Trophoblast cell (in vitro differentiated cells and primary cell): ENCODE measurements at places on chromosomes 1 and 21.

GRCh38 chr1:240806200-240806745 is 194.3 kb upstream of the GREM2 start:
- H3K4me1 ChIP-seq: no peaks in the 10 kb centered on the region
- no peak overlapping the region for H3K4me3 ChIP-seq
- no peaks in the 10 kb centered on the region for H3K36me3 ChIP-seq
- H3K27me3 ChIP-seq: no peaks in the 10 kb centered on the region
- DNase-seq: no peak

- no peak for DNase-seq
- no peaks in the 10 kb centered on the region for H3K36me3 ChIP-seq
- H3K4me1 ChIP-seq: no peaks in the 10 kb centered on the region
- H3K4me3 ChIP-seq: no peak overlapping the region
- H3K27ac ChIP-seq: no peak overlapping the region
Measured at GRCh38 chr21:29174607-29175013, 44.2 kb downstream of the MAP3K7CL start.

DNA sequence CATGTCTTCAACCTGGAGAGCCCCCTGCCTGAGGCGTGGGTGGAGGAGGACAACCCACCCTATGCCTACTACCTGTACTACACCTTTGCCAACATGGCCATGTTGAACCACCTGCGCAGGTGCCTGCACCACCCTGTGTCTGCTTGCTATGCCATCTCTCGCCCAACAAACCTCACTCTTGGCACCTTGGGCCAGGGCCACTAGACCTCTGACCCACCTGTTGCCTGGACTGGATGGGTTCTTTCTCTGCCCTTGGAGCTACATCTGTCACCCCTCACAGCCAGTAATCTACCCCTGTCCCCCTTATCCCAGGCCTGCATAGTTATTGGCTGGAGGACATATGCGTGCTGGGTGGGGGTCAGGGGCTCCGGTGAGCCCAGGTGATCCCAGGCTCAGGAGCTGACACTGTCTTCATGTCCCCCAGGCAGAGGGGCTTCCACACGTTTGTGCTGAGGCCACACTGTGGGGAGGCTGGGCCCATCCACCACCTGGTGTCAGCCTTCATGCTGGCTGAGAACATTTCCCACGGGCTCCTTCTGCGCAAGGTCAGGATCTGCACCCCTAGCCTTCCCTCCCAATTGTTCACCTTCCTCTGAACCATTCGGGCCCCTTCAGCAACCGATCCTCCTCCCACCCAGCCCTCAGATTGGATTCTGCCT is 9.9 kb downstream of the AMPD2 start:
- peaks cover 58% of the 10 kb centered on the region for H3K36me3 ChIP-seq
- no peaks in the 10 kb centered on the region for H3K27me3 ChIP-seq
- DNase-seq: no peak
- no peak overlapping the region for H3K4me3 ChIP-seq
- H3K27ac ChIP-seq: no peak overlapping the region

- H3K4me3 ChIP-seq: no peak overlapping the region
- H3K27ac ChIP-seq: no peak overlapping the region
- H3K36me3 ChIP-seq: peaks cover 56% of the 10 kb centered on the region
Measured at GRCh38 chr1:16125088-16125470, 30.8 kb downstream of the EPHA2 start.

GRCh38 chr1:241944300-241944699 is 13.3 kb upstream of the BECN2 start:
- peak; percentile 8 for DNase-seq
- H3K4me3 ChIP-seq: no peak overlapping the region
- H3K36me3 ChIP-seq: no peaks in the 10 kb centered on the region
- no peaks in the 10 kb centered on the region for H3K4me1 ChIP-seq

DNA sequence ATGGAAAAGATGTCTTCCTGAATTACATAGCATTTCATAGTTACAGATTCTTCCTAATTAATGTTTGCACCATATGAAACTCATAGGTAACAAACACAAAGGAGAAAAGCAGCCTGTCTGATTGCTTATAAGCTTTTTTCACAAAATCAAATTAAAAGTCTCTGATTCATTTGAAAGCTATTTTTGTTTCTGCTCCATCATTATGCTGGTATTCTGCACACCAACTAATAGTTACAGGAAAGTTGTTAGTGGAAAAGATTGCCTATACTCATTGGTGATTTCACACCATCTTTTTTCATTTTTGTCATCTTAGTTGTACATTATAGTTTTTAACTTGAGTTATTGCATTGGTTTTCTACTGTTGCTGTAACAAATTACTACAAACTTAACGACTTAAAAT is 70.0 kb downstream of the PRKAA2 start:
- no peaks in the 10 kb centered on the region for H3K36me3 ChIP-seq
- no peak overlapping the region for H3K4me3 ChIP-seq
- H3K27ac ChIP-seq: no peak overlapping the region

- no peak overlapping the region for H3K27ac ChIP-seq
- H3K27me3 ChIP-seq: no peaks in the 10 kb centered on the region
- H3K36me3 ChIP-seq: no peaks in the 10 kb centered on the region
Measured at GRCh38 chr1:193937308-193937707, 750.9 kb upstream of the B3GALT2 start.

- no peak overlapping the region for H3K27ac ChIP-seq
- H3K27me3 ChIP-seq: no peaks in the 10 kb centered on the region
- no peak overlapping the region for H3K4me3 ChIP-seq
Measured at GRCh38 chr1:85240643-85241042, 18.8 kb downstream of the C1orf52 start.

- no peaks in the 10 kb centered on the region for H3K27me3 ChIP-seq
- DNase-seq: no peak
- no peaks in the 10 kb centered on the region for H3K36me3 ChIP-seq
- no peak overlapping the region for H3K27ac ChIP-seq
- H3K4me3 ChIP-seq: no peak overlapping the region
- H3K4me1 ChIP-seq: peaks cover 14% of the 10 kb centered on the region
Measured at GRCh38 chr1:54953846-54954245, 26.6 kb upstream of the TMEM61 start.

GRCh38 chr1:172203135-172203823 is 217.2 kb upstream of the C1orf105 start:
- no peak for DNase-seq
- H3K36me3 ChIP-seq: no peaks in the 10 kb centered on the region
- H3K27me3 ChIP-seq: no peaks in the 10 kb centered on the region

GRCh38 chr1:64124704-64125440 is 78.6 kb upstream of the UBE2U start:
- H3K4me3 ChIP-seq: no peak overlapping the region
- no peaks in the 10 kb centered on the region for H3K27me3 ChIP-seq
- H3K27ac ChIP-seq: no peak overlapping the region
- no peaks in the 10 kb centered on the region for H3K4me1 ChIP-seq

DNA sequence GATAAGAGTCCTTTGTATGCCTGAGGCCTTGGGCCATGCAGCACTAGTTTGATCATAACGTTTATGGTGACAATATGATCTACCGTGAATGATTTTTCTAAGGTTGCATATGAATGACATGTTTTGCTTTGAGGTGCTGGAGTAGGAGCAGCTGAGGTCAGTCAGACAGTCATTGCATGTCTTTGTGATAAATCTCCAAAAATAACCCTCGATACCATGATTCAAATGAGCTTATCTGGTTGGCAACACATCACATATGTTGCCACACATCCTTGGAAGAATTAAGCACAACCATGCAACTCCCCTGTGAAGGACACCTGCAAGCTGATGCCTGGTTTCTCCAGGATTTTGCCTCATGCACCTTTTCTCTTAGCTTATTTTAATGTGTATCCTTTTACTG is 394.5 kb downstream of the LTN1 start:
- no peak overlapping the region for H3K4me3 ChIP-seq
- no peak overlapping the region for H3K27ac ChIP-seq
- H3K4me1 ChIP-seq: no peaks in the 10 kb centered on the region
- no peaks in the 10 kb centered on the region for H3K27me3 ChIP-seq

GRCh38 chr1:246156847-246157246 is 350.2 kb downstream of the SMYD3 start:
- H3K27ac ChIP-seq: no peak overlapping the region
- DNase-seq: no peak
- H3K4me3 ChIP-seq: no peak overlapping the region
- H3K4me1 ChIP-seq: peaks cover 12% of the 10 kb centered on the region

DNA sequence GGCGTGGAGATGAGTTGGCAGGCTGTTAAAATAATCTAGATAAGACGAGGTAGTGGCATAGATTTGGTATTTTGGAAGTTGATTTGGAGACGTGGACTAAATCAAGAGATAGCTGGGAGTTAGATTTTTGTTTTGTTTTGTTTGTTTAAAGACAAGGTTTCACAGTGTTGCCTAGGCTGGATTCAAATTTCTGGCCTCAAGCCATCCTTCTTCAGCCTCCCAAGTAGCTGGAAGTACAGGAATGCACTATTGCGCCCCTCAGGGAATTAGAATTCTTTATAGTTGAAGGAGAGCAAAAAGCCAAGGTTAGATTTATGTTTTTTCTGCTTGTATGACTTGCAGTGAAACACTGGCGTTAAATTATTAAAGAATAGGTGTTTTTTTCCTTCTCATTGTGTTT is 22.3 kb upstream of the SNRPE start:
- DNase-seq: peak; percentile 19
- H3K4me3 ChIP-seq: no peak overlapping the region
- H3K27ac ChIP-seq: no peak overlapping the region
- no peaks in the 10 kb centered on the region for H3K4me1 ChIP-seq
- H3K27me3 ChIP-seq: no peaks in the 10 kb centered on the region
- peaks cover 45% of the 10 kb centered on the region for H3K36me3 ChIP-seq

DNA sequence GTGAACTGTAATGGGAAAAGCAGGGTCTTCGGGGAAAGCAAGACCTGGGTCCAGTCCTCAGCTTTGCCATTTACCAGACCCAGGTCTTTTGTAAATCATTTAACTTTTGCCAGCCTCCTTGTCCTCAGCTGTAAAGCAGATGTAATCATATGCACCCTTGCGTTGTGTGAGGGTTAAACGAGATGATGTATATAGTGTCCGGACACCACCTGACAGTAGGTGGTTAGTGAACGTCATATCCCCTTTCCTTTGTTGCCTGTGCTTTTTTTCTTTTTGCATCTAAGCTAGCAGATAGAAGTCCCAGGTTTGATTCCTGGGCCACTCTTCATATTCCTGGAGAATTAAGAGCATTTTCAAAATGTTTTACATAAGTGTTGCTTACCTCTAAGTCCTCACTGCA is 28.5 kb downstream of the IL12RB2 start:
- H3K4me1 ChIP-seq: no peaks in the 10 kb centered on the region
- no peaks in the 10 kb centered on the region for H3K27me3 ChIP-seq
- no peak overlapping the region for H3K27ac ChIP-seq
- DNase-seq: no peak
- H3K4me3 ChIP-seq: no peak overlapping the region
- H3K36me3 ChIP-seq: no peaks in the 10 kb centered on the region

GRCh38 chr1:180173451-180173850 is 18.8 kb downstream of the QSOX1 start:
- H3K27me3 ChIP-seq: no peaks in the 10 kb centered on the region
- no peak overlapping the region for H3K4me3 ChIP-seq
- H3K4me1 ChIP-seq: no peaks in the 10 kb centered on the region
- DNase-seq: no peak
- H3K36me3 ChIP-seq: peaks cover 5% of the 10 kb centered on the region
- no peak overlapping the region for H3K27ac ChIP-seq

DNA sequence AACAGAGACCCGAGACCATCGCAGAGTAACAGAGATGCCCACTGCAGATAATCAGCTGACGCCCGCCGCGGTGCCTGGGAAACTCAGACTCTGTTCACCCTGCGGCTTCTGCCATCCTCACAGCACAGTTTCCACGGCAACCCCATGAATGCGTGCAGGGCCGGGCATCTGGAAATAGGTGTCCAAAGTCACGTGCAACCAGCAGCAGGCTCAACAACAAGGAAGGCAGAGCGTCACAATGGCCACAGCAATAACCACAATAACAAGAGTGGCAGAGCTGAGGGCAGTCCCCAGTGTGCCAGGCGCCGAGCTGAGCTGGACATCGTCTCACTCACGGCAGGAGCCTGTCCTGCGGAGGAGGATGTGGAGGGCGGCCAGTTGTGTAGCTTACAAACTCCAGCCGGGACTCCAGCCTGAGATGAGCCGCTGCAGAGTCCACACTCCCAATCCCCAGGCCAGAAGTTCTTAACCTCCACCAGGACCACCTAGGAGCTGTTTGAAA is 102.0 kb downstream of the CRYAA start:
- H3K27me3 ChIP-seq: no peaks in the 10 kb centered on the region
- DNase-seq: no peak
- H3K4me1 ChIP-seq: no peaks in the 10 kb centered on the region
- H3K36me3 ChIP-seq: no peaks in the 10 kb centered on the region
- no peak overlapping the region for H3K27ac ChIP-seq

- no peak overlapping the region for H3K27ac ChIP-seq
- H3K36me3 ChIP-seq: peaks cover 18% of the 10 kb centered on the region
- no peaks in the 10 kb centered on the region for H3K27me3 ChIP-seq
- peaks cover 22% of the 10 kb centered on the region for H3K4me1 ChIP-seq
Measured at GRCh38 chr1:93672069-93672468, 9.6 kb downstream of the BCAR3 start.

DNA sequence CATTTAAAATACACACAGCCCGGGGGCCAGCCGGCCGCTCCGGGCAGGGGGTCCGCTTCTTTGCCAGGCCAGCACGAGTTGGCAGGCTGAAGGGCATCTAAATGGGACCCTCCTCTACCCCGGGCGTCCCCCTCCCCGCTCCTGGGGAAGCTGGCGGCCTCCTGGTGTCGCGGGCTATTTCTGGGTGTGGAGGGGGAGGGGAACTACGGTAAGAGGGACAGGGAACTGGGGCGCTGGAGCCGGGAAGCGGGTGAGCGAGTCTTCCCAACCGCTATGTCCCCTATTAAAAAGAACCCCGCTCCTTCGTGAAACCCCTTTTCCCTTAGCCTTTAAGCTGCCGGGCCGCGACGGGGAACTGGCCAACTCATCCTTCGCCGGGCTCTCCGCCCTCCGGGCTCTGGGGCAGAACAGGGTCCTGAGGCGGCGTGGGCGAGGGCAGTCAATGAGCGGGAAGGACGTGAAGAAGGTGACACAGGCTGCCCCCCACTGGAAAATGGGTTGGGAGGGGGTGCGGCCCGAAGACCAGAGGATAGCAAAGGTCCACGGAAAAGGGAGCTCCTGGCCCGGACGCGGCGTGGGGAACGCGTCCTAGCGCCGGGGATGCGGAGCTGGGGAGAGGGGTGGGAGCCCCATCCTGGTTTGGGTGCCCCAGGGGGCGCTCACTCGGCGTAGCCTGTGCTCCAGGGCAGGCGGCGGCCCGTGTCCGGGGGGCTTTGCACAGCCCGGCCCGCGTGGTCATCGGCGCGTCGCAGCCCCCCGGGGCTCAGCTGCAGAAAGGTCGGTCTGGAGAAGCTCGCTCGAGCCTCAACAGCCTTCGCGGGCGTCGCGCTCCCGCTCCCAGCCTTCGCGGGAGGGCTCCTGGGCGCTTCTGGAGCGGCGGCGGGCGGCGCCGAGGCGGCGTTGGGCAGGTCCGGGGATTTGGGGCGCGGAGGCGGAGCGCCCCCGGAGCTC is 544 bp downstream of the PPM1J start:
- H3K27ac ChIP-seq: no peak overlapping the region
- no peaks in the 10 kb centered on the region for H3K27me3 ChIP-seq
- DNase-seq: no peak
- peaks cover 8% of the 10 kb centered on the region for H3K4me1 ChIP-seq
- peak overlapping the region; percentile 73 for H3K4me3 ChIP-seq

DNA sequence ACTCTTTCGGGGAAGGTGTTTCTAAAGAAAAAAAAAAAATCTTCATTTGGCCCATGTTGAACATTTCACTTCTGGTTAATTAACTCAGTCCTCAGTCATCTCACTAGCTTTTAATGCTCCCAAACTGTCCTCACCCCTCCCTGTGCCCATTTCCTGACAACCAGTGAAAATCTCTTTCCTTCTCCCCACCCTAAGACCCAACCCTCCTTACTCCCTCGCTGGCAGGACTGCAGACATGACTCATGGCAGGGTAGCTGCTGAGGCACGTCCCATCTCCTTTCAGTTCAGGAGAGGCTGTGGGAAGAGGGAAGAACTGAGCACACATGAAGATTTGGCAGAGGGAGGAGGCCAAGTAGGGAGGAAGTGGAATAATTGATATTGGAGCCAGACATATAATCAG is 12.6 kb downstream of the PKP1 start:
- no peaks in the 10 kb centered on the region for H3K27me3 ChIP-seq
- no peaks in the 10 kb centered on the region for H3K36me3 ChIP-seq
- no peak overlapping the region for H3K27ac ChIP-seq
- no peak for DNase-seq
- no peak overlapping the region for H3K4me3 ChIP-seq
